ENCODE measurements at places on chromosomes 11 and 22.

DNA sequence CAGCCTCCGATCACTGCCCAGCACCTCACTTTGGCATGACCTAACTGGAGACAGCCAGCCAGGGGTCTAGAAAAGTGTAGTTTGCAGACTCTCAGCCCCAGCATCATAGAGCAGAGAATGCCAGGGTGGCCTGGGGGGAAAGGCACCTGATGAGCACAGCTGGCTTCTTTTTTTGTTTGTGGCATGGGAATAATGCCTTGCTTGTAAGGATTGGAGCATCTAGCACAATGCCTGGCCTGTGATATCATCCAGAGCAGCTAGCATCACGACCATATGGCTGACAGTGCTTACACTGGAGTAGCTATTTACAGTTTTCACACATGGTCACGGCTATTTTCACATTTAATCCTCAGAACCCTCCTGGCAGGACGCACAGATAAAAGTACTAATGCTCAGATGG lies 594.8 kb upstream of the B3GAT1 start:
- no peak for DNase-seq

GRCh38 chr22:32864041-32864440 lies 62.5 kb downstream of the TIMP3 start:
- no peak for DNase-seq

DNA sequence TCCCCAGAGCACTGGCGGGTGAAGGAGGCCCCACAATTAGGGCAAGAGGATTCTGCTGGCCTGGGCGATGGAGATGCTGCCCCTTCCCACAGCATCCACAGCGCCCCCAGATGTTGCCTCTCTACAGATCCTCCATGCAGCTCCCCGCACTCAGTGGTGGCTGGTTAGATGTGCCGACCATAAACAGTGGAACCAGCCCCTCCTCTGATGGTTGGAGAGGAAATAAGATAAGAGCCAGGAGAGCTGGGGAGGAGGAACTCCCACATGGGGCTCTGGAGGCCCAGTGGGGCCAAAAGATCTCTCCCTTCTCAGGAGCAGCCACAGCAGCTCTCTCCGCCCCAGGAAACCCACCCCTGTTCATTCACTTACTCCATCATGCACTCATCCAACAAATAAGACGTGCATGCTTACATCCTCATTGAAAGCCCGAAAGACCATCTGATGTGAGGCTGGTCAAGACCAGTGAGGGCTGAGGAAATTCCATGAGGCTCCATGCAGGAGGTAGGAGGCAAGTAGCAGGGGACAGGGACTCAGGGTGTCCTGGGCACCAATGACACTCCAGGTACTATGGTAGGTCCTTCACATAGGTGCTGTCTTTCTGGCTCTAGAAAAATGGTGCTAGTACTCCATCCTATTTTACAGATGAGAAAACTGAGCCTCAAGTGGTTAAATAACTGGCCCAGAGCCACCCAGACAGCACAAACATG lies 1.5 kb downstream of the PTGDR2 start:
- DNase-seq: no peak

GRCh38 chr11:60942970-60943565 lies 8.9 kb downstream of the SLC15A3 start:
- DNase-seq: no peak

- no peak for DNase-seq
Observed at GRCh38 chr11:97237151-97237550, 847.3 kb downstream of the JRKL start.
